ENCODE measurements at places on chromosomes 5 and 9.

DNA sequence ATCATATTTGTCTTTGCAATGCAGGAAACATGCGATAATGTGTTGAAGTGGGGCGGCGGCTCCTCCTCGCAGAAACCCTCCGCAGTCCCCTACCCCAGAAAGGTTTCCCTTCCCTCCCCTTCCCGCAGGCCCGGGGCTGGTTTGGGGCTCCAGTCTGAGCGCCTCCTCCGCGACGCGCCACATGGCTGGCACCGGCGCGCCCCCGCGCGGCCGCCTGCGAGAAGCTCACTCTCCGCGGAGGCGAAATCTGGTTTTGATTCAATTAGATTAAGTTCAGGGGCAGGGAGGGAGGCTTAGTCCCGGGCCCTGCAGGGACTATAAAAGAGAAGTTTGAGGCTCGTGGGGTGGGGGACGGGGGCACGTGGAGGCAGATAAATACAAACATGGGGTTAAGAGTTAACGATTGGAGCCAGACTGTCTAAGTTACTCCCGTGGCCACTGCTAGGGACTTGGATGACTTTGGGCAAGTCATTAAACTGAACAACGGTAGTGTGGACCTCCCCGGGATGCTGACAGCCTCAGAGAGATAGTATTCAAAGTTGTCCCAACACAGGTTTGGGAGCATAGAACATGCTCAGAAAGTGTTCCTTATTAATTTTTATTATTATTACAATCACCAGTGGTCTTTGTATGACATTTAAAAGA is 69.4 kb downstream of the MSX2 start:
- DNase-seq, result peak; percentile 48

DNA sequence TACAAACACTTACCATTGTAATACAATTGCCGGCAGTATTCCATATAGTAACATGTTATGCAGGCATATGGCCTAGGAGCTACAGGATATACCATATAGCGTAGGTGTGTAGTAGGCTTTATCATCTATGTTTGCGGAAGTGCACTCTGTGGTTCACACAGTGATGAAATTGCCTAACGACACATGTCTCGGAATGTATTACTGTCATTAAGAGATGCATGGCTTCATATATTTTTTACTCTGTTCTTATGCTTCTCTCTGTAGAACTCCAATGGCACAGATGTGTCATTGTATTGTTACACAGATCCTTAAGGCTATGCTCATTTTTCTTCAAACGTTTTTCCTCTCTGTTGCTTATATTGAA is 19.2 kb upstream of the ANKRD18A start:
- no peak for DNase-seq

GRCh38 chr9:84738353-84738752 is 68.8 kb downstream of the NTRK2 start:
- DNase-seq, result no peak

GRCh38 chr5:76305269-76305668 is 97.8 kb upstream of the IQGAP2 start:
- DNase-seq, result no peak

GRCh38 chr5:45454114-45454513 is 242.1 kb downstream of the HCN1 start:
- DNase-seq, result no peak

DNA sequence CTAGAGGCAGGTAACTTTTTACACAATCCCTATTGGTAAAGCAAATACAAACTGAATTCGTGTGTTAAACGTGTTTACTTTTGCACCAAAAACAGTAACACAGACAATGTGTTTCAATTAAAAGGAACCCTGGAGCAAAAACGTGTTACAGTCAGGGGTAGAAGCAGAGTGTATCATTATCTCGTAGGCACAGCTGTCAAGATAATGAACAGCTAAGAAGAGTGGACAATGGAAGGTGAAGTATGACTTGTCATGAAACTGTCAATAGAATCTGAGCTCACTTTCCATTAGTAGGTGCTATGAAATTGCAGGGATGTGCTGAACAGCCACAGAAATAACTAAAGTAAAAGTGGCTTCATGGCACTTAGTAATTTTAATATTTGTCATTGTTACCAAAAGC is 1229.8 kb upstream of the WWC1 start:
- no peak for DNase-seq

- no peak for DNase-seq
Observed at GRCh38 chr5:94524841-94525697, 93.3 kb downstream of the KIAA0825 start.

Data from stimulated activated CD4-positive, alpha-beta T cell treated with anti-CD3 and anti-CD28 coated beads, Interleukin-1b, Interleukin-23, amount 100 ng/mL, for 48 hours (primary cell).